ENCODE measurements at places on chromosomes 12 and 14.

DNA sequence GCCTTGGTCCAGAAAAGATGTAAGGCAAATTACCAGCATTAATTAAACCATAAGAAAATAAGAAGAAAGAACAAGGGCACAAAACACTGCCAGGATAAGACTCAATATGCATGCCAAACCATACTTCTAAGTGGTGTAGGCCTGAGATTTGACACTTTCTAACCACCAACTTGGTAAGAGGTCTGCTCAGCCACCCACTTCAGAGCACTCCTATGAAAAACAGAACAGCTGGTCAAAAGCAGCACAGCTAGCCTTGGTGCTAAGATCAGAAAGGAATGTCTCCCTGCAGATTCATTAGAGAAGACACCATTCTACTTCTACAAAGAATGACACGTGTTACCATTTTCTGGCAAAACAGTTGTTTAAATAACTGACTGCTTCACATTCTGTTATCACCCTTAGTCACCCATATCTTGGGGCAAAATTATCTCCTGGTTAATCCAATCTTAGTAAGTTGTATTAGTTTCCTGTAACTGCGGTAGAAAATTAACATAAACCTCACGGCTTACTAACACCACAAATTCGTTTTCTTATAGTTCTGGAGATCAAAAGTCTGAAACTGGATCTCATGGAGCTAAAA lies 13.2 kb downstream of the RPS6KA5 start:
- no peak for DNase-seq

- no peak for DNase-seq
Measured at GRCh38 chr12:119373666-119374065, 39.1 kb downstream of the CCDC60 start.

DNA sequence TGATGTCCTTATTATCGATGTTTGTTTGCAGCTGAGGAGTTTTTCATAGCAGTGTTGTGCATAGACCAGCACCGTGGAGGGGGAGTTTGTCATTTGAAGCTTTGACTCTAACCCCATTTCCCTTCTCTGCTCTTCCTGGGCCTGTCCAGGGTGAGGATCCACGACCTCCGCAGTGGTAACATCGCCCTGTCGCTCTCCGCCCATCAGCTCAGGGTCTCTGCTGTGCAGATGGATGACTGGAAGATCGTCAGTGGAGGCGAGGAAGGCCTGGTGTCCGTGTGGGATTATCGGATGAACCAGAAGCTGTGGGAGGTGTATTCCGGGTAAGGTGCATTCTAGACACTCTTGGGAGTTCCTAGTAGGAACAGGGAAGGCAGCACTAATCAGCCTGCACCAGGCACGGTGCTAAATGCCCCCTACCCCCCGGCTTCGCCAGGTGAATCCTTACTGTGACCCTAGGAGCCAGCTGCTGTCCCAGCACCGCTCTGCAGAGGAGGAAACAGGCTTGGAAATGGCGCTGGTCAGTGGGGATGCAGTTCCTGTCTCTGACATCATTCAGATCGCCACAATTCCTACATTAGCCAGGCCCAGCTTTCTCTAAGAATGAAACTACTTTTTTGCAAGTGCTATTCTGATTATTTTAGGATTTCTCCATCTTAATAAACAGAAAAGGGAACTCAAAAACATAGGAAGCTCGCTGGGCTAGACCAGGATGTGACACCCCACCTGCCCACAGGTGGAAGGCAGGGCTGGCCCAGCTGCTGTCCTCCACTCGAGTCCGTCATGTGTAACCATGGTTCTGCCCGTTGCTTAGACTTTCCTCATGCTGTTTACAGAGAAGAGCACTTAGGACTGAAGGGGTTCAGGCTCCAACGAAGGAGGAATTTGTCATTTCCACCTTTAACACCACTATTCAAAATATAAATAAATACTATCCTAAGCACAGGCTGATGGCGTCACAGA lies 74.9 kb downstream of the TESC start:
- no peak for DNase-seq

GRCh38 chr12:93098077-93098476 lies 169.0 kb upstream of the EEA1 start:
- DNase-seq: peak; percentile 47

GRCh38 chr14:83611491-83611890 lies 1918.5 kb upstream of the FLRT2 start:
- no peak for DNase-seq

- DNase-seq: peak; percentile 71
Measured at GRCh38 chr12:53251477-53252348, 16.4 kb upstream of the ESPL1 start.

GRCh38 chr12:25362646-25363045 lies 111.9 kb upstream of the KRAS start:
- DNase-seq: no peak
